MM.1S (cell line): ENCODE measurements at places on chromosomes 16 and 17.
A peak's percentile ranks its signal among the peaks of the same experiment; 100 is the strongest.

- no peak overlapping the region for H3K27ac ChIP-seq
- no peak for DNase-seq
- peaks cover 66% of the 10 kb centered on the region for H3K27me3 ChIP-seq
- no peaks in the 10 kb centered on the region for H3K4me1 ChIP-seq
- H3K36me3 ChIP-seq, result no peaks in the 10 kb centered on the region
Measured at GRCh38 chr17:74172700-74173099, 30.8 kb upstream of the RPL38 start.

- H3K27ac ChIP-seq, result peak overlapping the region; percentile 91
- no peaks in the 10 kb centered on the region for H3K27me3 ChIP-seq
- peaks cover 57% of the 10 kb centered on the region for H3K4me1 ChIP-seq
- peak overlapping the region; percentile 17; the same call in 1 of the 2 replicates for H3K4me3 ChIP-seq
- DNase-seq, result peak; percentile 90
- no peaks in the 10 kb centered on the region for H3K36me3 ChIP-seq
Measured at GRCh38 chr17:57604771-57605674, 140.1 kb downstream of the CCDC182 start.

DNA sequence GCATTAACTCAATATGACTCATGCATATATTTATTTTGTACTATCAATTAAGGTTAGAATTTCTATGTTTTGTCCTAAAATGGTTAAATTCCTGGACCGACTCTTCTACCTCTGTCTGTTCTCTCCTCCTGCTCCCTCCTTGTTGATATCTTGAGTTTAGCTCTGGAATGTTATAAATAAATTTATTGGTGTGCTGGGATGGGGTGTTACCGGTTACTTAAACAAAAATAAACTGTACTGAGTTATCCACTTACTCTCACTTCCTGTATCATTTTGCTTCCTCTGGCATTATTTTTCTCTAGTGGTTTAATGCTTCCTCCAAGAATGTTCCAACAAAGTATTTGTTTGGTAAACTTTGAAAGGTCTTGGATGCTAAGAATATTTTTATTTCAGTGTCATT, 120.1 kb downstream of the ABCA8 start:
- H3K36me3 ChIP-seq, result no peaks in the 10 kb centered on the region
- DNase-seq, result no peak
- H3K27ac ChIP-seq, result no peak overlapping the region
- no peak overlapping the region for H3K4me3 ChIP-seq

DNA sequence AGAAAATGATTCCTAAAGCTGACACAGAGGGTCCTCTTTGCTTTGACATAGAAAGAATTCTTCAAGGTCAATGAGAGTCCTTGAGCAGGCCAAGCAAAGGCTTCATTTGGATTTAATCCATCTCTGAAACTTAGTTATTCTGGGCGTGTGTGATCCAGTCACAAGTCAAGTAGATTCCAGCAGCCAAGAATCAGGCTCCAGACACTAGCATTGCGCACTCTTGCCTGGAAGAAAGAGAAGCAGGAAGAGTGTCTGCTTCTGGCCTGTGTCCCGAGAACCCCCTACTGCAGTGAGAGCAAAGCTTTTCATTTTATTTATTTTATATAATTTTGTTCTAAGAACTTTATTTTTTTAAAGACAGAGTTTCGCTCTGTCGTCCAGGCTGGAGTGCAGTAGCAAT, 88.2 kb upstream of the CACNG5 start:
- no peaks in the 10 kb centered on the region for H3K4me1 ChIP-seq
- H3K4me3 ChIP-seq, result no peak overlapping the region
- no peaks in the 10 kb centered on the region for H3K27me3 ChIP-seq
- DNase-seq, result no peak

DNA sequence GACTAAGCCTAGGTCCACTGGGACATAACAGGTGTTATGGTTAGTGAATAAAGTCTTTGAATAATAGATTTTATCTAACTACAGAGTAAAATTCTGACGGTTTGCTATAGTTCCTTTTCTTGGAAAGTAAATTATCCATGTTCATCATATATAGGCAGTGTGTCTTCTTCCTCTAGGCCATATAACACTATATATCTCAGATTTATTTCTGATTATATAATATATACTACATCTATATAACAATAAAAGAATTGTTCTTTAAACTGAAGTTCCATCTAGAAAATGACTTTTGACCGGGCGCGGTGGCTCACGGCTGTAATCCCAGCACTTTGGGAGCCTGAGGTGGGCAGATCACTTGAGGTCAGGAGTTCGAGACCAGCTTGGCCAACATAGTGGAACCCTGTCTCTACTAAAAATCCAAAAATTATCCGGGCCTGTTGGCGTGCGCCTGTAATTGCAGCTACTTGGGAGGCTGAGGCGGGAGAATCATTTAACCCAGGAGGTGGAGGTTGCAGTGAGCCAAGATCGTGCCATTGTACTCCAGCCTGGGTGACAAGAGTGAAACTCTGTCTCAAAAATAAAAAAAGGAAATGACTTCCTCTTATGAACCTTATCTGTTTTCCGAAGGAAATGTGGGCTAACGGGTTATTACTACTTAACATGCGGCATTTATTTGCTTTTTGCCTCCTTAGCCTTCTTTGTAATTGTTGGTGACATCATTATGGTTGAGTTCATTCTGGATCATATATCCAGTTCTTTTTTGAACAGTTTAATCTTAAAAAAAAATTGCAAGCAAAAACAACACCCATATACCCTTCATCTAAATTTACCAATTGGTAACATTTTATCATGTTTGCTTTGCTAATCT, 29.2 kb downstream of the NOL11 start:
- no peaks in the 10 kb centered on the region for H3K4me1 ChIP-seq
- no peak overlapping the region for H3K27ac ChIP-seq
- DNase-seq, result no peak
- no peak overlapping the region for H3K4me3 ChIP-seq
- H3K27me3 ChIP-seq, result no peaks in the 10 kb centered on the region

GRCh38 chr16:68283801-68284598, 19.7 kb downstream of the SLC7A6 start:
- 0 out of 2 replicates have a peak, but pooled peaks cover 9% of the 10 kb centered on the region for H3K36me3 ChIP-seq
- peaks cover 70% of the 10 kb centered on the region for H3K4me1 ChIP-seq
- H3K27ac ChIP-seq, result peak overlapping the region; percentile 94
- H3K27me3 ChIP-seq, result no peaks in the 10 kb centered on the region

DNA sequence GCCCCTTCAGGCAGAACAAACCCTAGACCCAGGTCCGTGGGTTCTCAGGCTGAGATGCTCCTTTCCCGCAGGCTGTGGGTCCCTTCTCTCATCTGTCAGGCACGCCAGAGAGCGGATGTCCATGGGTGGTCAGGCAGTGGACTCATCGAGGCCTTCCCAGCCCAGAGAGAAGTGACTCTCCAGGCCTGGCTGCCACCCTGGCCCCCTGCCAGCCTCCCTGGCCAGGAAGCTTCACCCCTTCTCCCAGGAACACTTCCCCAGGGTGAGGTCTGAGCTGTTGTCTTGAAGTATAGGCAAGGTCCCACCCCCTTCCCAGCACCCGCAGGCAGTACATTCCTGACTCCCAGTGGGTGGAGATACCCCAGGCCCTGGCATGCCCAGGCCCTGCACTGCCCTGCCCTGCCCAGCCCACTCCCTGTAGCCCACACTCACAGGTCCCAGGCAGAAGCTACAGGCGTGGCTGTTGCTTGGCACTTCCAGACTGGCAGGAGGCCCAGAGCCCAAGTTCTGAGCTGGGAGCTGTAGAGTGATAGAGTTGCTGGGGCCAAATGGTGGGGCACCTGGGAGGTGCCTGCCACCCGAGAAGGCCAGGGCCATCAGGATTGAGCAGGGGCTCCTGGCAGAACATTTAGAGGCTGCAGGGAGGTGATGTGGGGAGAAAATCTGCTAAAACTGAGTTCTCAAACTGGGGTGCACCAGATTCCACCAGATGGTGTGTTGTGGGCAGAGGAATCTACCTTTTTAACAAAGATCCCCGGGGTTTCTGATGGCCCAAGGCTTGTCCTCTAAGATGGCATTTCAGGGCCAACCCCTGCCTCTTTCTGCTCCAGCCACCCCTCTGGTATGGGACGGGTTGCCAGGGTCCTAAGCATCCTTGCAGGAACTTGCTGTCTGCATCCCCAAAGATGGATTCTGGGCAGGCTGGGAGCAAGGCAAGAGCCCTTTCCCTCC, 6.7 kb downstream of the ITGA3 start:
- peaks cover 10% of the 10 kb centered on the region; the same call in 1 of the 2 replicates for H3K4me1 ChIP-seq
- no peak overlapping the region for H3K27ac ChIP-seq
- no peaks in the 10 kb centered on the region for H3K27me3 ChIP-seq
- H3K4me3 ChIP-seq, result no peak overlapping the region

DNA sequence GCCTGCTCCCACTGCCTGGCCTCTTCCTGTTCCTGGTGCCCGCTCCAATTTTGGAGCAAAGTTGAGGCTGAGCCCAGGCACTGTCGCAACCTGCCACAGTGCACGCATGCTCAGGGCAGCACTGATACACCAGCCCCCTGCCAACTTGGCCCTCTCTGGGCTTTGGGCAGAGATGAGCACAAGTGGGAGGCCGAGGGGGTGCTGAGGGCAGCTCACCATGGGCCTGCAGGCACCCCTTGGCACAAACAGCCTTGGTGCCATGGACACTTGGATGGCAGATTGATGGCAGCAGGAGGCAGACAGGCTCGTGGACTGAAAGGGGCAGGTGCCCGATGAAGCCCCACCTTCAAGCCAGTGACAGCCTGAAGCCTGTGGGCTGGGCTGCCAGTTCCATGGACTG, 42.9 kb downstream of the PIGL start:
- no peaks in the 10 kb centered on the region for H3K27me3 ChIP-seq
- H3K4me3 ChIP-seq, result no peak overlapping the region
- no peaks in the 10 kb centered on the region for H3K36me3 ChIP-seq
- no peak for DNase-seq

DNA sequence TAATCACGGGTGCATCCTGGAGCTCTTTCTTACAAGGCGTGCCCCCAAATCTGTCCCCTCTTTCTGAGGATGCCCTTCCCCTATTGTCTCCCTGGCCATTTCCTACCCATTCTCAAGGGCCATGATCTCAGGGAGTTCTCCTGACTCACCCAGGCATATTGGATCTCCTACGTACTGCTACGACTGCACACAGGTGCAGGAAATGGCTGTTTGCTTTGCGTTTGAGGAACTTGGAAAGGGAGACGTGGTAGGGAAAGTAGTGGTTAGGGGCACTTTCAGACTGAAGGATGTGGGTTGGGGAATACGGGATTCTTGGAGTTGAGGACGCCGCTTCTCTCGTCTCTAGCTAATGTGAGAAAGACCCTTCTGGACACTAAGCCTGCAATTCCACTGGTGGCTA, 18.7 kb upstream of the MEOX1 start:
- no peaks in the 10 kb centered on the region for H3K36me3 ChIP-seq
- H3K4me1 ChIP-seq, result peaks cover 10% of the 10 kb centered on the region
- no peak for DNase-seq
- H3K27me3 ChIP-seq, result peaks cover 54% of the 10 kb centered on the region
- H3K27ac ChIP-seq, result no peak overlapping the region
- no peak overlapping the region for H3K4me3 ChIP-seq

GRCh38 chr17:32269377-32269776, 3.7 kb downstream of the RHBDL3 start:
- peaks cover 9% of the 10 kb centered on the region for H3K27me3 ChIP-seq
- no peak overlapping the region for H3K4me3 ChIP-seq
- H3K4me1 ChIP-seq, result 0 out of 2 replicates have a peak, but pooled peaks cover 3% of the 10 kb centered on the region
- H3K27ac ChIP-seq, result no peak overlapping the region

DNA sequence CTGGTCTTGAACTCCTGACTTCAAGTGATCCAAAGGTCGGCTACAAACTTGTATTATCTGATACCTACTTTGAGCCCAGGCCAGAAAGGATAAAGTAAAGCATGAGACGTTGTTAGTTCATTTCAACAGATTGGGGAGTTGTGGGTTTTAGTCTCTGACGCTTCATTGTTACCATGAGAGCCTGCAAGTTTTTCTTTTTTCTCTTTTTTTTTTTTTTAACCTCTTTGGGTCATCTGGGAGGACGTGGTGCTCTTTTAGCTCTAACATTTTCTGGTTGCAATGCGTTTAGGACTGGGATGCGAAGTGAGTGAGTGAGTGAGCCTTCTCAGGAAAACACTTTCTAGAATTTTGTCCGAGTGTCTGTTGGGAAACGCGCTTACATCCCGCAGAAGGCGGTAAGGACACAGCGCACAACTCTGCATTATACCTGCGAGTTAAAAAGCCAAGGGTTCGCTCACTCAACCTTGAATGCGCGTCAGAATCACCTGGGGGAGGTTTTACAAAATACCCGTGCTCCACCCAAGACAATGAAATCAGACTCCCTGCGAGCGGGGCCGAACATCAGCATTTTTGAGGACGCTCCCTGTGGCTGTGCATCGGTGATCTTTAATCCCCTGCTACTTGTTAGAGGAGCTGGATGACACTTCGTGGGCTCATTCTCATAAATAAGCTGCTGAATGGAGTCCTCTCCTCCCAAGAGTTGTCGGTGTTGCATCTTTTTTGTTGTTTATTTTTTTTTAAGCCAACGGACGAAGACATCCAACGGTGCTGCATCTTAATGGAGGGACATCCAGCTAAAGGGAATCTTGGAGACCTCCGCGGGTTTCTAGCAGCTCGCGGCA, 629 bp upstream of the RNF135 start:
- DNase-seq, result peak; percentile 84
- H3K27ac ChIP-seq, result peak overlapping the region; percentile 71; the same call in 1 of the 2 replicates
- no peaks in the 10 kb centered on the region for H3K27me3 ChIP-seq
- H3K4me1 ChIP-seq, result peaks cover 4% of the 10 kb centered on the region; the same call in 1 of the 2 replicates
- H3K36me3 ChIP-seq, result no peaks in the 10 kb centered on the region

DNA sequence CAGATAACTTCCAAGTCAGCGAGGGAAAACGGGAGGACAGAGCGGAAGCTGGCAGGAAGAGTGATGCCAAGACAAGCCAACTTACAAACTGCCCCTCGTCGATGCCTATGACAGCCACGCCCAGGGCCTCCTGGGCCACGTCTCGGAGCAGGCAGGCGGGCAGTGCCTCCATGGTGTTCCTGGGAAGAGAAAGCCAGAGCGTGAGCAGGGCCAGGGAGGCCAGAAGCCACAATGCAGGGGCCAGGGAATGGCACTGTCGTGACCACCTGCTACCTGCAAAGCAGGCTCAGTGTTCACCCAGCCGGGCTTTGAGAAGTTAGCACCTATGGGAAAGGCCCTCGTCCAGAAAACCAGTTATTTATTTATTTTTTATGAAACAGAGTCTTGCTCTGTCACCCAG, 4.3 kb downstream of the TK1 start:
- no peak overlapping the region for H3K4me3 ChIP-seq
- H3K36me3 ChIP-seq, result peaks cover 4% of the 10 kb centered on the region; the same call in 1 of the 2 replicates
- no peak for DNase-seq
- H3K27me3 ChIP-seq, result no peaks in the 10 kb centered on the region
- no peak overlapping the region for H3K27ac ChIP-seq

GRCh38 chr16:7763111-7763510, 430.5 kb downstream of the RBFOX1 start:
- no peaks in the 10 kb centered on the region for H3K27me3 ChIP-seq
- H3K27ac ChIP-seq, result no peak overlapping the region
- H3K4me1 ChIP-seq, result no peaks in the 10 kb centered on the region
- DNase-seq, result no peak
- no peaks in the 10 kb centered on the region for H3K36me3 ChIP-seq
- H3K4me3 ChIP-seq, result no peak overlapping the region

GRCh38 chr16:72751076-72751475, 296.9 kb downstream of the ZFHX3 start:
- H3K4me1 ChIP-seq, result no peaks in the 10 kb centered on the region
- no peaks in the 10 kb centered on the region for H3K36me3 ChIP-seq
- H3K4me3 ChIP-seq, result no peak overlapping the region
- H3K27ac ChIP-seq, result no peak overlapping the region
- H3K27me3 ChIP-seq, result no peaks in the 10 kb centered on the region
